Pulmonary artery endothelial cell (primary cell): ENCODE measurements at places on chromosomes 5 and 9. TPM values are rescaled to one million over a fixed set of nuclear protein-coding genes. Genes with fewer than 3 reads are reported as not detected.

GRCh38 chr9:136899196-136899595 is 12.9 kb downstream of the TRAF2 start:
- no peak for DNase-seq

DNA sequence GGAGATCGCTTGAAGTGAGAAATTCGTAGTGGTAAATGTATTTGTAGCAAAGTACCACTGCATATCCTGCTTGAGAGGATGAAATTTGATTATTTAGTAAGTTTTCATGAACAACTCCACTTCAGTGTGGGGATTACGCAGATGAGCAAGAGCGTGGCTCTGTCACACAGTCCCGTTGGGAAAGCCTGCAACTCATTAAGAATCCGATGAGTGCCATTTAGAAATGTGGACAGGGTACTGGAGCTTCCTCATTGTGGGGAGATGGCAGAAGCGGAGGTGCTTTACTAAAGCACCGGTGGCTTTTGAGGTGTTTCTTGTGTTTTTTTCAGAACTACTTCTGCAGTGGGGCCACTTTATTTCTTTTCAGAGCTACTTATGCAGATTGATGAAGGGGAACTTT is 1.4 kb downstream of the TJP2 start:
- DNase-seq, result no peak

- no peak for DNase-seq
Measured at GRCh38 chr9:33297432-33297831, 7.1 kb downstream of the NFX1 start.

DNA sequence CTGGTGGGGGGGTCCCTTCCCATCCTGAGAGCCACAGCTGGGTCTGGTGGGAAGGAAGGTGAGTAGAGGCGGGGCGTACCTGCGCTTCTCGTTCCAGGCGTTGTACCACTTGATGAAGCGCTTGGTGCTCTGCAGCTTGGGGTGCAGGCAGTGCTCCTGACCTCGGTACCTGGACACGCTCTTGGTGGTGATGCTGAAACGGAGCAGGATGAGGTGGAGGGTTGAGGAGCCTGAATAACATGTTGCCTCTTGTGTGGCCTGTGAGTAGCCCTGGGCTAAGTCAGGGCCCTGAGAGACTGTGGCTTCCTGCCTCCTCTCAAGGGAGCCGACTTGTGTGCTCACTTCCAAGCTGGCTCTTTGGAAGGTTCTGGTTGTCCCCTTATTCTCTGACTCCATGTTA is 4.3 kb downstream of the CXCL14 start:
- DNase-seq, result no peak

The ITK gene
- not detected in 2 replicates for total RNA-seq

GRCh38 chr9:96139592-96140295 is 162.2 kb downstream of the HSD17B3 start:
- DNase-seq, result no peak

- no peak for DNase-seq
Measured at GRCh38 chr9:110329639-110330230, 7.9 kb downstream of the TXNDC8 start.

The PCDHB4 gene
- total RNA-seq, result 0.04 and 0.07 TPM in 2 replicates

- no peak for DNase-seq
Measured at GRCh38 chr9:9920425-9921060, 692.3 kb downstream of the PTPRD start.

DNA sequence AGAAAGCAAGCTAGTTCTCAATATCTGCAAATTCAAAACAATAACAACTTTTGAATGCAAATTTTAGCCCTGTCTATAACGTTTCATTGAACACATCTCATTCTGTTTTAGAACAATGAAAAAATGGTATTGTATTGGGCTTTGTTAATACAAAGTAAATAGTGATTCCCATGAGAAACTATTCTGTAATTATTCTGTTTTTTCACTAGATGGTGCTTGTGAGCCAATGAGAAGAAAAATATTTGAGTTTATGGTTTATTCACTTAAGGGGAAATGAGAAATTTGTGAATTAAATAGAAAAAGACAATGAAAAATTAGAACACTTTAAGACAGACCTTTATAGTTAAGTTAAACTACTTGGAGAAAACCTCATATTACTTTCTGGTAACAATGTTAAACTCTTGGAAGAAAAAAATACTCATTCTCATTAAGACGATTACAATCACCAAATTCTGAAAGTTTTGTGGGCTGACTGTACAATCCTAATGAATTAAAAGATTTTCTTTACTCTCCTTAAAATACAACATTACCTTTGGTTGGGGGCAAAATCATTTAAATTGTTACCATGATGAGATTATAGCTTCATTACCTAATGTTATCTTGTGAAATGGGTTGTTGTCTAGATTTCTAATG is 127.0 kb downstream of the NNT start:
- DNase-seq, result no peak

DNA sequence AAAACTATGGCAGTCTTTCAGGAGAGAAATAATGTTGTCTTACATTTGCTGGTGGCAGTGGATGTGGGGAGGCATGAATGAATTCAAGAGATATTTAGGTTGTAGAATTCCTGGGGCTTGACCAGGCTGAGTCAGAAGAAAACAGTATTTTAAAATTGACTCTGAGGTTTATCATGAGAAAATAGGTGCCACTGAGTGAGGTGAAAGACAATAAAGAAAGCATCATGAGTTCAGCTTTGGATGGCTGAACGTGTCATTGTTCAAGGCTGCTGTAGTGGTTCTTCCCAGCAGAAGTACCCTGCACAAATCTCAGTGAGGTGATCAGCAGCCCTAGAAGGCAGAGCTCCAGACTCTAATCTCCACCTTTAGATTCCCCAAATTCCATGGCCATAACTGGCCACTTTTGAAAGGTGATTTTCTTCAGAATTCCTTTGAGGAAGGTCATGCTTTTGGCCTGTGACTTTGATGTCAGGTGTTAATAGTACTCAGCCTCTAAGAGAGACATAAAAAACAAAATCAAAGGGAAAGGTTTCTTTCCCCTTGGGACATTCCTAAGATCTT is 395.4 kb downstream of the NTRK2 start:
- no peak for DNase-seq

GRCh38 chr9:82140471-82140870 is 151.9 kb downstream of the SPATA31D1 start:
- no peak for DNase-seq

DNA sequence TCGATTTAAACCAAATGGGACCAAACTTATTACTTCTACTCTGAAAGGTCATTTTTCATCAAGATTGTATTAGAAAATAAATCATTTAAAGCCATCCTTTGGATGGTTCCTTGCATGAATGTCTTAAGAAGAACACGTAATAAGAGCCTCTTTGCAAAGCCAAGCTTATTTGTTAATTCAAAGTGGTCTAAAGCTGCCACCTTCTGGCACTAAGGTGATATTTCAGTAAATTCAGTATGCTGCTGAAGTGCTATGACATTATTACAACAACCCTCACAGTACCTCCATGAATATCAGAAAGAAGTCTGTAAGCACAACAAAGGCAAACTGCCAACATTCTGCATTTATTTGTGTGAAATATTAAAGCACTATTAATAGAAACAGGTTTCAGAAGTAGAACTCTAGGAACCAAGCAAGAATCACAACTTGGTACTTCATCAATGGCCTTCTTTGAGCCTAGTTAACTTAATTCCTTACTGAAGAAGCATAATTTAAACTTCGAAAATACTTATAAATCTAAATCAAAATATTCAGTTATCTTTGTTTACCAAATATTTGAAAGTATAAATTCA is 53.1 kb upstream of the TYRP1 start:
- DNase-seq, result peak; percentile 33

GRCh38 chr5:53381-54174 is 38.4 kb upstream of the PLEKHG4B start:
- no peak for DNase-seq

The BHMT2 gene
- 0.13 and 2.5 TPM in 2 replicates for total RNA-seq

GRCh38 chr9:3960661-3961144 is 339.2 kb downstream of the GLIS3 start:
- DNase-seq, result no peak

- DNase-seq, result no peak
Measured at GRCh38 chr5:178111925-178112324, 1.4 kb upstream of the N4BP3 start.

DNA sequence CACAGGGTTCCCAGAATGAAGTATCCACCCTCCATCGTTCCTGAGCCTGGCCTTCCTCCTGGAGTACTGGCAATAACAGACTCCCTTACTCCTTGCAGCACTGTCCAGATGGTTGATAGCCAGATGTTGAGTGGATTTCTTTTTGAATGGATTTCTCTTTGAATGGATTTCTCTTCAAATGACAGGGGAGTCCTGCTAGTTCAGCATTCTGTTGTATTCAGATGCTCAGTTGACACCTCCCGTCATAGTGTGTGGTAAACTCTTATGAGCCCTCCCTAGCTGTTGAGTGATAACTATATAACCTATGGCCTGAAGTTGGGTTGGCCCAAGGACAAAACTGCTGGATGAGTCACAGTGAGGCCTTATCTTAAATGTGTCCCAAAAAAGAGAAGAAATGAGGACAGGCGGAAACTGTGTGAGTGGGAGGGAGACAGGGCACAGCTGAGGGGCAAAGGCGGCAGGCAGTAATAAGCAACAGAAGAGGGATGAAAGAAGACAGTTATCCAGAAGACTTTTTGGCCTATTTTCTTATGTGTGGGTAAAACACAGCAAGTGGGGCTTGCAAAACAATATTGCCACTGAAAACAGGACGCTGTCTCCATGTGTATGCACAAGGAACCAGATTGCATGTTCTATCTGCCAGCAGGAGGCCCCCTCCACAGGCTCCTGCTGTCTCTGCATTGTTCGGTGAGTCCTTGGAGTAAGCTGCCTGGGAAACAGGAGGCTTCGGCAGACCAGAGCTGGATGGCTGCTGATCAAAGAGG is 209.5 kb upstream of the S1PR3 start:
- no peak for DNase-seq

DNA sequence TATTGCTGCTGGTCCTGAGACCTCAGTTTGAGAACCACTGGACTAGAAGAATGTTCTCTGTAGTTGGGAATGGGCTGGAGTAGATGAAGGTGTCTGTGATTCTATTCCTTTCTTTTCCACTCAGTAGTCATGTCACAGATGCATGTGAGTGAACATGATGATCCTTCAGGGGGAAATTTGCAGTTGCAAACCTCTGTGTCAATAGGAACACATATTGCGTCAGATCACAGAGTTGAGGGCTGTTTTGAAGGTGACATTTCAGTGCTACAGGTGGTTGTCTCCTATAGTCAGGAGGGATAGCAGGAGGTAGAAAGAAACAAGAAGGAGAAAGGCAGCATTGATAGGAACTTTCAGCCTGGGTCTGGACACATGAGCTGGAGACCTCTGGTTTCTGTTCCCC is 239.3 kb downstream of the ARHGEF28 start:
- no peak for DNase-seq

The CNTNAP3B gene
- 51.9 and 202 TPM in 2 replicates for total RNA-seq

DNA sequence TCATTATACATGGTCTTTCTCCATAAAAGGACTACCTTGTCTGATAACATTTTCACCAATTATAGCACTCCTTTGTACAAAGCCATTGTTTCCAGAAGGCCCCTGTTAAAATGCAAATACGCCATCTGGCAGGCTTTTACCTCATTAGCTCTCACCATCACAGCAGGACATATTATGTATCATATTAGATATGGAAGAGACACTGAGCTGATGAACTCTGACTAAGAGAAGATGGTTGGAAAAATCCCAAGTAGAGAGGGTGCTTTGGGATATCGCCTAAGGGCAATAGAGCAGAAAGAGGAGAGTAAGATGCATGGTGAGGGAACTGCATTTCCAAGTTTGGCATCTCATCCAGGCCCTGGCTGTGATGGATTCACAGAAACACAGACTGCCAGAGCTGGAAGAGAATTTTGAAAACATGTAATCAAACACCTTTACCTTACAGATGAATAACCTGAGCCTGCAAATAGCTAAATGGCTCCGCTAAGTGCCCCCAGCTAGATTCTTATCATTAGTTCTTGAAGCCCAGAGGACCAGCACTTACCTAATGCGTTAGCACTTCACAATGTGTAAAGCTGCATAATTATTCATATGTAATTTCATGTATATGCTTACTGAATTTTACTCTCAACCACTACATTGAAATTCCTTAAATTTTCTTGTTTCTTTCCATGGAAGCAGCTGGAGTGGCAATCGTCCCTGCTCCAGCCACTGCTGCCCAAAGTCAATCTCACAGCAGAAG is 393.6 kb upstream of the IZUMO3 start:
- no peak for DNase-seq

The PNPLA7 gene
- total RNA-seq, result 0.20 and 0.53 TPM in 2 replicates

The PTPN3 gene
- 0.39 and 1.1 TPM in 2 replicates for total RNA-seq

The TAF1L gene
- total RNA-seq, result 0.04 TPM in 1 of 2 replicates, not detected in the other

The TAF11L2 gene
- total RNA-seq, result not detected in 2 replicates

The SPAG8 gene
- 0.20 and 0.25 TPM in 2 replicates for total RNA-seq

- no peak for DNase-seq
Measured at GRCh38 chr5:174732036-174733020, 7.9 kb downstream of the MSX2 start.

DNA sequence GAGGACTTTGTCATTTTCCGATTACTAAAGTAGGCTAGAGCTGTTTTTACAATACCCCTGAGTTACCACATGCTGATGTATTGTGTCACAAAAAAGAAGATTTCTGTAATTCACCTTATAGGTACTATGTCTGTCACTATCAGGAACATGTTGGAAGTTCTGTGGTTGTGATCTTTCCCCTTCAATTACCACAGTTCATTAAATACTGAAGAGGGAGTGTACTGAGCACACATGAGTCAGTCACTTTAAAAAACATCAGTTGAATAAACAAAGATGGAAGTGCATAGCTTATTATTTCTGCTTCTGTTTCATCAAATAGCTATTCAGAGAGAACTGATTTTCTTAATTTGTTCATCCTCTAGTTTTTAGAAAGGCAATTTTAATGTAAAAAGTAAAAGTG is 31.7 kb downstream of the AP3S1 start:
- DNase-seq, result no peak

The C8G gene
- 0.67 TPM in 1 of 2 replicates, not detected in the other for total RNA-seq
